Choroid plexus epithelial cell (primary cell): ENCODE measurements at places on chromosomes 11 and 22.
A peak's percentile ranks its signal among the peaks of the same experiment; 100 is the strongest.

DNA sequence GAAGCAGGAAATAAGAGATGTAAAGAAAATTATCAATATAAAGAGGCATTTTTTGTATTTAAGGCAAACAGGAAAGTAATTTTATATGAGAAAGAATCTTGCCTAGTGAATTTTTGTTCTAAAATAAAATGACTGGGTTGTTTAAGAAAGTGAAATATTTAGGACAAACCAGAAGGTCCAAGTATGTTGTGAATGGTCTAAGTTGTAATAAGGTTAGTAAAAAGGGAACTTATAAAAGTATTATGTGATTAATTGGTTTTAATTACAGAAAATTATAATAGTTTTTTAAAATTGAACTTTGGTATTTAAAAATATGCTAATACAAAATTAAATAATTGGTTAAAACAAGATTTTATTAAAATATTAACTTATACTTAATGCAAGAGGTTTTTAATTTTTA, 26.6 kb upstream of the EI24 start:
- no peak for DNase-seq

- DNase-seq: peak; percentile 82
Measured at GRCh38 chr22:30005213-30005857, 74.9 kb upstream of the HORMAD2 start.

DNA sequence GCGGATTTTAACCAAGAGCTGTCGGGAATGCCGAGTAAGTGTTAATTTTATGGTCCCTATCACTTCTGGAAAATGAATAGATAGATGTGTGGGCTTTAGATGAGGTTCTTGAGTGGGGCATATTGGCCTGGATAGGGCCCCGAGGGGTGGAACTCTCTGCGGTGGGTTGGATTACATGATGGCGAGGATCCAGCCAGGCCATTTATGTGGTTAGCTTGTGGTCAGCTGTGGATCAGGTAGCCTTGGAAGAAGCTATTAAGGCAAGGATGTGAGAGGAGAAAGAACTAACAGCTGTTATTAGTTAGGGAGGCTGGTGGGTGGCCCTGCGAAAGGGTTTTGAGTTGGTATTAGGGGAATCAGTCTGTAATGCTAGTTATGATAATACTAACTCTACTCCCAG, 268.4 kb downstream of the NELL1 start:
- no peak for DNase-seq

- DNase-seq: peak; percentile 75
Measured at GRCh38 chr11:110409174-110409573, 20.6 kb upstream of the FDX1 start.

DNA sequence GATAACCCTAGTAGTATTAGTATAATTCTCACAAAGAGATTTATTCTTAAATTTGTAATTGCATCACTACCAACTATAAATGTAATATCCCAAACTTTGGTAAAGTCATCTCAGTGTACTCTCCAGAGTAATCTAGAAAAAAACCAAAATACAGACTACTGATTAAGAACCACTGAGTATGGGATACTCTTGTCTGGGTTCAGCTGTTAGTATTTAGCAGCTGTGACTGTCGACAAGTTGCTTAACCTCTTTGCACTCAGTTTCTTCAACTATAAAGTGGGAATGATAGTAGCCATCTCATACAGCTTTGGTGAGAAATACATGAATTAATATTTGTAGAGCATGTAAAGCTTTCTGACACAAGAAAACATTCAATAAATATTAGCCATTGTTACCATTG, 35.3 kb downstream of the C11orf65 start:
- no peak for DNase-seq
